Forelimb muscle (tissue), 1 donor: ENCODE measurements at places on chromosomes 5 and 9. TPM values are rescaled to one million over a fixed set of nuclear protein-coding genes. Genes with fewer than 3 reads are reported as not detected.

DNA sequence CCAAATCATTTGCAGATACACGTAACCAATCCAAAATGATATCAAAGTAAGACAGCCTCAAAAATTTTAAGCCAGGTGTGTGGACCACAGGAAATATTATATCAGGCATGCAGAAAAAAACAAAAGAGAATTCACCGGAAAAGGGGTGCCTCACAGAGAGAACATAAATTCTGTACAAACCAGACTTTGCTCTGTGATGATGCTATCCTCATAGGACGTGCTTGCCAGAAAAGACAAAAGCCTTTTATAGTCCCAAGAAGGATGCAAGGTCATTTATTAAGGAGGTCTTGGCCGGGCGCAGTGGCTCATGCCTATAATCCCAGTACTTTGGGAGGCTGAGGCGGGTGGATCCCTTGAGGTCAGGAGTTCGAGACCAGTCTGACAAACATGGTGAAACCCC is 16.8 kb upstream of the ATP6V1G1 start:
- DNase-seq = no peak

Gene ITK
- 0.10 TPM for polyA plus RNA-seq

DNA sequence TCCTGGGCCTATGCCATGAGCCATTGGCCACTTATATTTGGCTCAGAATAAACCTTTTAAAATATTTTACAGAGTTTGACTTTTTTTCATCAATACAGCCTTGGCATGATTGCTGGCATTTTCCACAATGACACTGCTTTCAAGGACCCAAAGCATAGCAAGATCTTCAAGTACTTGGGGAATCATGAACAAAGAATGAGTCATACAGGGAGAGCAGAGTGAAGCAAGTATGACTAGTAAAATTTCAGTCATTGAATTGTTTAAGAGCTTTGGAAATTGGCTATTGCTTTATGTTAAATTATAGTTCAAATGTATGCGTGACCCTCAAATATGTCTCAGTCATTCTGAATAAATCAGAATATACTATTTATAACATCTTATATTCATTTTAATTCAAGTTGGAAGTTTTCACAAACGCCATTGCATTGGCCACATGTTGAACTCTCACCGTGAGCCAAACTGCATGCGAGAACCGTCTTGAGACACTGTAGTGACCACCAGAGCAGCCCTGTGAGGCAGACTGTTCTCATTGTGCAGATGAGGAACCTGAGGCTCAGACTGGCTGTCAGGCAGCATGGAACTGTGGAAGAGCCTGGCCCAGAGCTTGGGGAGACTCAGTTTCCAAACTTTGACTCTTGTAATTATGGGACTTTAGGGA is 52.9 kb downstream of the GDNF start:
- DNase-seq = no peak

DNA sequence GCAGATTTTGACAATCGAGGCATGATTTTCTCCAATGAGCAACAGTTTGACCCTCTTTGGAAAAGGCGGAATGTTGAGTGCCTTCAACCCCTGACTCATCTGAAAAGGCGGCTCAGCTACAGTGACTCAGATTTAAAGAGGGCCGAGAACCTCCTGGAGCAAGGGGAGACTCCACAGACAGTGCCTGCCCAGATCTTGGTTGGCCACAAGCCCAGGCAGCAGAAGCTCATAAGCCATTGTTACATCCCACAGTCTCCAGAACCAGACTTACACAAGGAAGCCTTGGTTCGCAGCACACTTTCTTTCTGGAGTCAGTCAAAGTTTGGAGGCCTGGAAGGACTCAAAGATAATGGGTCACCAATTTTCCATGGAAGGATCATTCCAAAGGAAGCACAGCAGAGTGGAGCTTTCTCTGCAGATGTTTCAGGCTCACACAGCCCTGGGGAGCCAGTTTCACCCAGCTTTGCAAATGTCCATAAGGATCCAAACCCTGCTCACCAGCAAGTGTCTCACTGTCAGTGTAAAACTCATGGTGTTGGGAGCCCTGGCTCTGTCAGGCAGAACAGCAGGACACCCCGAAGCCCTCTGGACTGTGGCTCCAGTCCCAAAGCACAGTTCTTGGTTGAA is 13.6 kb downstream of the PTPDC1 start:
- DNase-seq = no peak

DNA sequence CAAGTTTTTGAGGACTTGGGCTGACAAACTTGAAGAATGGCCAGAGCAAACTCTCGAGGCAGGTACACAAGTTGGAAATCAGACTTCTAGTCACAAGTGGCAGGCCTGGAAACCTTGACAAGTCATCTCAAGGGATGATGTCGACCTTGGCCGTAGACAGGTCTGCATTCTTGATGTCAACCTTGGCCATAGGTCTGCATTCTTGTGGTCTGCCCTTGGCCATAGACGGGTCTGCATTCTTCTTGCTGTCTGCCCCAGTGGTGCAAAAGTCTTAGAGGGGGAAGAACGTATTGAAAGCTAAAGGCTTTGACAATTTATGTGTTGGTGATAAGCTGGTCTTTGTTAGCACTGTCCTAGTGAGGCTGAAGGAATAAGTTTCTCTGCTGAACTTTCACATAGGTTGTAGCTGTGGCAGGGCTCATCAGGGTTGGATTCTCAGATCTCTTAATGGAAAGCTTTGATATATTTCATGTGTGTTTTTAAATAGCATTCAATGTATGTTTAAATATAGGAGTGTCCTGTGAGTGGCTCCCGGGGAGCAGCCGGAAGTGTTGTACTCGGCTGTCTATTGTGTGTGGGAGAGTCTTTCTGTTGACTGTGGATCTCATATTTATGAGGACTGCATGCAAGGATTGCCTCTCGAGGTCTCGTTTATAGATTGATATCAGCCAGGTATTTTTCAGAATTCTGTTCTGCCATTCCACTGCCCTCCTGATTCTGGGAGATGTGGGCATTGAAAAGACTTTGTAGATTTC is 27.0 kb downstream of the SUB1 start:
- no peak for DNase-seq

DNA sequence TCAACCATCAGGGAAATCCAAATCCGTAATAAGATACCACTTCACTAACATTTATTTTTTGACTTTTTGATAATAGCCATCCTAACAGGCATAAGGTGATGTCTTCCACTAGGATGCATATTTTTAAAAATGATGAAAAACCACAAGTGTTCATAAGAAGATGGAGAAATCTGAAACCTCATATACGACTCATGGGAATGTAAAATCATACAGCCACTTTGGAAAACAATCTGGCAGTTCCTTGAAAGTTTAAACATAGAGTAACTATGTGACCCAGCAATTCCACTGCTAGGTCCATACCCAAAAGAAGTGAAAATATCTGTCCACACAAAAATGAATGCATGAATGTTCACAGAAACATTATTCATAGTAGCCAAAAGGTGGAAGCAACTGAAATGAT is 431.0 kb downstream of the ENC1 start:
- DNase-seq = no peak

Gene ZNF474
- 0.62 TPM for polyA plus RNA-seq

- no peak for DNase-seq
Measured at GRCh38 chr5:65434122-65434521, 47.6 kb downstream of the ADAMTS6 start.

- no peak for DNase-seq
Measured at GRCh38 chr9:389758-390157, 175.1 kb downstream of the DOCK8 start.

- DNase-seq = no peak
Measured at GRCh38 chr5:172958331-172959046, 735 bp upstream of the RPL26L1 start.

Gene C9
- polyA plus RNA-seq = 0.22 TPM

DNA sequence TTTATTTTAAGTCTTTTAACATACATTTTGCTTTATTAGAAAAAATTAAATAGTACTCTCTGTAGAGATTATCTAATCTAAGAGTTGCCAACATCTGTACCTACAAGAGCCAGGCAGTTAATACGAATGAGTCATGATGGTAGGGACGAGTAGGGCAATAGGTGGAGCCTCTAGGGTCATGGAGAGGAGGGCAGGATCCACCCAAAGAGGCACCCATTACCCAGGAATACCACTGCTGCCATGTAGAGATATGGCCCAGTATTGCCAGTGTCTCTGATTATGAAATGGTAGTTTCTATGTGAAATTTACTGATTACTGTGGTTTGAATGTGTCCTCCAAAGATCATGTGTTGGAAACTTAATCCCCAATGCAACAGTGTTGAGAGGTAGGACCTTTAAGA is 170.4 kb downstream of the PIK3R1 start:
- DNase-seq = no peak

DNA sequence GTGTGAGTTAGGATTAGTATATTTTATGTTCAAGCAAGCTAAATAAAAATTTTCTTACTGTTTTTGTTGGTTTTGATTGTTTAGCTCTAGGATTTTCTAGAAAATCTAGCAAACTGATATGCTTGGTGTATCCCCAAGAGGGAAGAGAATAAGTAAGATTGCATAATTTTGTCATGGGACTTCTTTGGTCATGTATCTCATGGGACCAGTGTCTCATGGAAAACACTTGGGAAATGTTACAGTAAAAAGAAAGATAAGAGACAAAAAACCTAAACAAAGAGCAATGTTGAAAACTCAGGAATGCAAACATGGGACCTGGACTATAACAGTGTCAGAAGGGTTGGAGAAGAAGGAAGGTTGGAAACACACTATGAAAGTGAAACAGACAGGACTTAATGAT is 119.4 kb downstream of the TLR4 start:
- no peak for DNase-seq

DNA sequence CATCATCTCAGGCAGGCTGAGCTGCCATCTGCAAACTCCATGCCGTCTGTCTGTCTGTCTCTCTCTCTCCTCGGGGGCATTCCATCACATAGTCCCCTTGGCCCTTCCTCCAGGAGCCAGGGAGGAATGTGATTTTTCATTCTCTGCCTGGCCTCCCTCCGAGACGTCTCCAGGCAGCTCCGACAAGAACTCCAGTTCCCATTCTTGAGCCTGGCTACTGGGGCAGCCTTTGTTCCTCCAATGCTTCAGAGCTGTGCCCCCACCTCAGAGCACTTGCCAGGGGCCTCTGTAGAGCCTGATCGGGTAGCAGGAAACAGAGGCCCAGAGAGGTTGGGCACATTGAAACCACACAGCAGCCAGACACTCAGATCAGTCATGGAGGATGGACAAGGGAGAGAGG is 74.0 kb downstream of the COL27A1 start:
- DNase-seq = no peak

DNA sequence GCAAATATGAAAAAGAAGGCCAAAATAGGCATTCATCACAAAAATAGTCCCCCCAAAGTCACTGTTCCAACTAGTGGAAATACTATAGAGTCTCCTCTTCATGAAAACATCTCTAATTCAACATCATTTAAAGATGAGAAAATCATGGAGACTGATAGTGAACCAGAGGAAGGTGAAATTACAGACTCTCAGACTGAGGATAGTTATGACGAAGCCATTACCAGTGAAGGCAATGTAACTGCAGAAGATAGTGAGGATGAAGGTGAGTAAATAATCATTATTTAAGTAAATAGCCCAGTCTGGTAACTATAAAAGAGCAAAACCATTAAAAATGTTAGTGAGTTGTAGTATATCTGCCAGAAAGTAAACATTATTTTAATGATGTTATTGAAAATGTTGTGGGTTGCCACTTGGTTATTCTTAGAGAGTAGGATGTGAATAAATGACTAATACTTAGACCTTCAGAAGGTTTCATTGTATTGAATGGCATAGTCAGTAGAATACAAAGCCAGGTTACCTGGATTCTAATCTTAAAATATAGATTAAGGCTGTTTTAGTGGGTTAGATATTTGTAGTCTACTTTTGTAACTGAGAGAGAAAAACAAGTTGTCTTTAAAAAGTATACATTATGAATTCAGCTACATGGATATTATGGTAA is 16.3 kb downstream of the AGGF1 start:
- no peak for DNase-seq

GRCh38 chr9:129289883-129290282 is 111.8 kb upstream of the IER5L start:
- no peak for DNase-seq

DNA sequence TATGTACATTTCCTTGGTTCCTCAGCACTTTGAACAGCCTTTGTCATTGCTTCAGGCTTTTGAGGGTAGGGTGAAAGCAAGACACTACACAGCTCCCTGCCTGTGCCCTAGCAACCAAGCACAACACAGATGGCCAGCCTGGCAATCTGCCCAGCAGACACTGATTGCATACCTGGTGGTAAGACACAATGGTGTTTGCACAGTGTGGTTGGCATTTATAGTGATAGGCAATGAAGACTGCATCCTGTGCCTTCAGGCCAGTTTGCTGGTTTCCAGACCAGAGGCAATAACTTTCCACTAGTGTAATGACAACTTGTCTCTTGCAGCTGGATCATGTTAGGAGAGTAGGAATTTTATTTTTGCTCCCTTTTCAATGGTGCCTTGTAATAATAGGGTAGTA is 144.5 kb upstream of the TNC start:
- no peak for DNase-seq

DNA sequence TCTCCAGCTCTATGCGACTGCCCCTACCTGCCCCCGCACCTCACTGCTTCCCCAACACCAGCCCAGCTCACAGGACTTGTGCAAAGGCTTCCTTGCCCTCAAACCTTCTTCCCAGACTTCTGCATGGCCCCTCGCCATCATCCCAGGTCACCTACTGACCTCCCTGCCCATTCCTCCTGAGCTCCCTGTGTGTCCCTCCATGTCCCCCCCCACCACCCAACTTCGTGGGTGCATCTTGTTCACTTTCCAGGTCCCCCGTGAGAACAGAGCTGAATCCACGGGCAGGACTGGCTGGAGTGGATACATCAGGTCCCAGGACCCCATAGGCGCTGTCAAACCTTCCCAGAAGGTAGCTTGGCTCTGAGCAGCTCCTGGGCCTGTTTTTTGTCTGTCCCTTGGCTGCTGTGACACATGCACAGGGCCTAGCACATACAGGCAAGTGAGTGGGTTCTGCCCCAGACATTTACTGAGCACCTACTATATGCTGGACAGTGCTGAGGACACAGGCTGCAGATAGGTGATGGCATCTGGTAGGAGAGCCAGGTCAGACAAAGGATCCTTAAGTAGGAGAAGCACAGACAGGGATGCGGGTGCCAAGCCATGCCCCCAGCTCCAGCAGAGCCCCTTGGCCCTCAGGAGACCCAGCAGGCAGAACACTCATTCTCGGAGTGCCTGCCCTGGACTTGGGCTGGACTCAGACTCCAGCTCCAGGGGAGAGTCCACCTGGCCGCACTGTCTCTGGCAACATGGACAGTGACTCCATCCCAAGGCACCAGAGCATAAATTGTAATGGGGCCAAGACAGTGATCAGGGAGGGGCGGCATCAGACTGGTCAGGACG is 15.0 kb downstream of the NINJ1 start:
- DNase-seq = no peak

GRCh38 chr9:128072144-128073021 is 4.4 kb downstream of the SLC25A25 start:
- no peak for DNase-seq

DNA sequence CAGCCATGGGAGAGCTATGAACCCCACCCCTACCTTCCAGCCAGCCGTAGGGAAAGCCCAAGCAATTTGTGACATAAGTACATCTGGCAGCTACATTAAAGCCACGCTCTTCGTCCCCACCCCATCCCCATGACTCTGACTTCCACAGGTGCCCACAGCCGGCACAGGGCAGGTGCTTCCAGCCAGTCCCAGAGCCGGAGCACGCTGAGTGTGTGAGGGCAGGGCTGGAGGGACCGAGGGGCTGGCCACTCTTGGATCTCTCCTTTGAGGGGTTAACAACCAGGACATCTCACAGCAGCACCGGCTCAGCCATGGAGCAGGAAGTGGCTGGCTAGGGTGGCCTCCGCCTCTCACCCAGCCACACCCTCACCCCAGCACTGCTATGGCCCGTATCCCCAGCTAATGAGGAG is 2.4 kb upstream of the FAM78A start:
- no peak for DNase-seq

Gene IL3
- polyA plus RNA-seq = not detected

Gene HTR4
- not detected for polyA plus RNA-seq
